CD4-positive, alpha-beta T cell treated with Interleukin-15 for 1 hour (primary cell): ENCODE measurements at places on chromosomes 3 and 15.

DNA sequence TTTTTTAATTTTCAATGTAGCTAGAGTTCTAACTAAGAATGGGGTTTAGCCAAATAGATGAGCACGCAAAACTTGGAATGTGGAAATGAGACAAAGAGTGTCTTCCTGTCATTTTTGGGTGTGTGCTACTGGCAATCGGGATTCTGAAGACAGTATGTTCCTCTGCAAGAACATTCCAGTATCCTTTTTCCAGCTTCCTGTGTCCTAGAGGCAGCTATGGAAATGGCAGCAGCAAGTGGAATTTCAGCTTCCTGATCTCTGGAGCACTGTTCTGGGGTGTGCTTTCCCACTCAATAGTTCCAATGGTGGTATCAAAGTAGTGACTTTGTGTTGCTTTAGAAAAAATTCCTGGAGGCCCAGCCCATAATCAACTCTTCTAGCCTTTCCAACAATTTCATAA is 642.9 kb upstream of the KCNMB2 start:
- no peak for DNase-seq

- no peak for DNase-seq
Measured at GRCh38 chr3:136171097-136171542, 25.0 kb downstream of the MSL2 start.

DNA sequence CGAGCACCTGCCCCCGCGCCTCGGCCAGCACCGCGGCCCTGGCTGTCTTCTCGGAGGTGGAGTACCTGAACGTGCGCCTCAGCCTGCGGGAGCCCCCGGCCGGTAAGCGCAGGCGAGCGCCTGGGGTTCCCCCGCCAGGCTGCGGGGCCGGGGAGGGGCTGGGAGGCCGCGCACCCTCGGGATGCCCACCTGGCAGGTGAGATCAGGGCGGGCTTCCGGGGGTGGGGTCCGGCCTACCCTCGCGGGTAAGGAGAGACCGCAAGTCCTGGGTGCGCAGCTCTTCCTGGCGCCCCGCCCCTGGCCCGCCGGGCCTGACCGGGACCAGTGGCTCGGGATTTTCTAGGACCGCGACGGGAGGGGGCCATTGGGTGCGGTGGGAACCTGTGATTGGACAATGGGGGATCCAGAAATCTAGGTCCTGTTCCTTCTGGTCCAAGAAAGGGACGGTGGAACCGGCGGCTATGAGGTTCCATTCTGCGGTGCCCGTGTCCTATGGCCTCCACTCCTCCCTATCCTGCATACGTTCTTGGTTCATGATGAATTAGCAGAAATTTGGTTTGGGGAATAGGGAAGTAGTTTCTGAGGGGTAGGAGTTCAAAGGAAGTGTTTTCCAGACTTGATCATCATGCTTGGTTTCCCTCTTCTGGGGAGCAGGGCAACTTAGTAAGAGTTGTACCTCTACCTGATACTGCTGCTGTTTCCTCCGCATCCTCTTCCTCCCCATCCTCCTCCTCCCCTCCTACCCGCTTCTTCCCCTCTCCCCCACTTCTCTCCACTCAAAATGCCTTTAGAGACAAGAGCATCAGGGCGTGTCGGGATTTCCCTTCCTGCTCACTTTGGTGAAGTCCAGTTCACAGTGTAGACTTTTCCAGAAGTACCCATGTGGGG is 808 bp downstream of the ARRDC4 start:
- no peak for DNase-seq

- no peak for DNase-seq
Measured at GRCh38 chr3:131591394-131592014, 88.7 kb upstream of the MRPL3 start.

DNA sequence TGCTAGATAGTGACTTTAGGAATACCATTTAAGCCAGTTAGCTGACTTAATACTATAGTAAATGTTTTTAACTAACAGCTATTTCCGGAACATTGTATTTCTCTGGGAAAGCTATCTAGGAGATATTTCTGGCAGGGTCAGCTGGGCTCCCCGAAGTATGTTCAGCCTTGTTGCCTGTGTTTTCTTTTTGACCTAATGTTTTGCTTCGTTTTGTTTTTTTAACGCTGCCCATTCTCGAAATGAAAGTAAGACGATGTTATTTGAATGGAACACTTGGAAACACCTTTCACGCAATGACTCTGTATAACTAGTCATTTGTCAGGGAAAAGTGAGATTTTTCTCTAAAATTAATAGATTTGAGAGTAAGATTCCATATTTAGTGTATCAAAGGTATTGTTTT is 702.9 kb upstream of the NAALADL2 start:
- no peak for DNase-seq

- no peak for DNase-seq
Measured at GRCh38 chr3:112013784-112014143, 15.0 kb downstream of the TAGLN3 start.

- DNase-seq: no peak
Measured at GRCh38 chr15:22949074-22949547, 31.1 kb downstream of the CYFIP1 start.

- DNase-seq: no peak
Measured at GRCh38 chr15:49669288-49669687, 48.4 kb downstream of the DTWD1 start.

DNA sequence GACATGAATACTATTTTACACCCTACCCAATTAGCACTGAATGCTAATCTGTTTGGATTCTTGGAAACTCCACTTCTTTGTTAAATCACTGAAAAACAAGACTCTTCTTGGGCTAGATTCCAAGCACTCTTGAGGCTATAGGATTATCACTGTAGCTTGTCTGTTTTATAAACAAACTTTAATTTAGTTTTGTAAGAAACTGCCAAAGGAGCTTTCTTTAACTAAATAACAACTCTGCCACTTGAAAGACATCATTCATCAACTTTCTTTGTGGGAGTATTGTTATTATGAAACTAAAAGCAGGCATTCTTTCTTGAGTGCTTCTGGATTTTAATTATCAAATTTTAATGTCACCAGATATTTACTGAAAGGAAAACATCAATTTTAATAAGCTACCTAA is 24.1 kb downstream of the CBLB start:
- no peak for DNase-seq

GRCh38 chr3:166201476-166201875 is 364.3 kb upstream of the BCHE start:
- no peak for DNase-seq
